ENCODE measurements at places on chromosomes 1 and 21. TPM values are rescaled to one million over a fixed set of nuclear protein-coding genes. Genes with fewer than 3 reads are reported as not detected.

The FCRL1 gene
- 0.61 TPM for total RNA-seq

- no peak for DNase-seq
These were observed 33.6 kb upstream of the THEM4 start for GRCh38 chr1:151942882-151943281.

GRCh38 chr1:94334764-94335163 is 83.4 kb upstream of the ABCD3 start:
- no peak for DNase-seq

DNA sequence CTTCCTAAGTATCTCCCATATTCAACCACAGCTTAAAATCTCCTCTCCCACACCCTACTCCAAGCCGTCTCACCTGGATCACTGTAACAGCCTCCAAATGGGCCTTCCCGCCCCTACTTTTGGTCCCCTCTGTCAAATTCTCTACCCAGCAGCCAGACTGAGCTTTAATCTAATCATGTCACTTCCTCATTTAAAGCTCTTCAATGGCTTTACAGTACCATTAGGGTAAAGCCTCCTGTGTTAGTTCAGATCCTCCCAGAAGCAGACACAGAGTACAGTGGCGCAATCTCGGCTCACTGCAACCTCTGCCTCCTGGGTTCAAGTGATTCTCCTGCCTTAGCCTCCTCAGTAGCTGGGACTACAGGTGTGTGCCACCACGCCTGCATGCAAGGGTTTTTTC is 46.8 kb upstream of the PSEN2 start:
- DNase-seq: no peak

DNA sequence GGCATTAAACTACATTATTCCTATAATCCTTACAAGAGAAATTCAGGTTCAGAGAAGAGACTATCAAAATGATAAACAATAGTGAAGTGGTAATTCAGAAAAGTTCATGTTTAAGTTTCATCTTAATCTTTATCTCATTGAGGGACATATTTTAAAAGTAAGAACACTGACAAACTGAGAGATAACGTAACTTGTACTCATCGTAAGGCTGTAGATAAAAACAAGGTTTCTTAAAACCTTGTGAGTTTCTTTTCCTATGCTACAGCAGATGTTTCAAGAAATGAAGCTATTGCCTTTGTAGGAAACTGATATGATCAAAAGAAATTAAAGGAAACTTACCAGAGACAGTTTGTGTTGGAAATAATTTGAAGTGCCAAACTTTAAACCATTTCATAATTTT is 65.0 kb downstream of the RERE start:
- DNase-seq: no peak

DNA sequence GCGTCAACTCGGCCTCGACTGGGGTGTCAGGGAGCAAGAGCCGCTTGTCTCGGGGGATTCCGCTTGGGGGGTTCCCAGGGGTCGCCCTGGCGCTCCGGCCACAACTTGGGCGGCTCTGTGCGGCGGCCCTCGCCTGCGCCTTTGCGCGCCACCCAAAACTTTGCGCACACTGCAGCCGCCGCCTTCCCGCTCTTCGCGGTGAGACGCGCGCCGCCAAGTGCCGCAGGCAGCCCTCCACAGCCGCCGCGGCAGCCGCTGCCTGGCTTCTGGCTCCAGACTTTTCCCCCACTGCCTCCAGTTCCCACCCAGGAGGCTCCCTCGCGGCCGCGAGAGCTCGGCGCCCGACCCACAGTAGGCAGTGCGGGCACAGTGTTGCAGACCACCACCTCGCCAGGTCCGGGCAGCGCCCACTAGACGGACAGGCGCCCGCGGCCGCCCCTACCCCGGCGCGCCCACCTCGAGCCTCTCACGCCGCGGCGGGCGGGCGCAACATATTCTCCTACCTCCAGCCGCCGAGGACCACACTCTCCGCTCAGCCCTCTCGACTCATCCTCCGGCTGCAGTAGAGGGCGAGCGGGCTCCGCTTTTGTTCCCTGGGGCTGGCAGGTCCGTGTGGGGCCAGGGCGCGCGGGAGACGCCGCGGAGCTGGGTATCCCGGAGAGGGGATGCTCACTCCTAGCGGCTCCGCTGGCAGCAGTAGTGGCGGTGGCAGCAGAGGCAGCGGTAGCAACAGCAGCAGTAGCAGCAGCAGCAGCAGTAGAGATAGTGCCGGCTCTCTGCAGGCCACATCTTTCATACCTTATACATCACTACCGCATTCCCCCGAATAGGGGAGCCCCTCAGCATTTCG is 296.6 kb downstream of the OMA1 start:
- DNase-seq: no peak

GRCh38 chr1:113021430-113022085 is 51.4 kb upstream of the LRIG2 start:
- DNase-seq: no peak

DNA sequence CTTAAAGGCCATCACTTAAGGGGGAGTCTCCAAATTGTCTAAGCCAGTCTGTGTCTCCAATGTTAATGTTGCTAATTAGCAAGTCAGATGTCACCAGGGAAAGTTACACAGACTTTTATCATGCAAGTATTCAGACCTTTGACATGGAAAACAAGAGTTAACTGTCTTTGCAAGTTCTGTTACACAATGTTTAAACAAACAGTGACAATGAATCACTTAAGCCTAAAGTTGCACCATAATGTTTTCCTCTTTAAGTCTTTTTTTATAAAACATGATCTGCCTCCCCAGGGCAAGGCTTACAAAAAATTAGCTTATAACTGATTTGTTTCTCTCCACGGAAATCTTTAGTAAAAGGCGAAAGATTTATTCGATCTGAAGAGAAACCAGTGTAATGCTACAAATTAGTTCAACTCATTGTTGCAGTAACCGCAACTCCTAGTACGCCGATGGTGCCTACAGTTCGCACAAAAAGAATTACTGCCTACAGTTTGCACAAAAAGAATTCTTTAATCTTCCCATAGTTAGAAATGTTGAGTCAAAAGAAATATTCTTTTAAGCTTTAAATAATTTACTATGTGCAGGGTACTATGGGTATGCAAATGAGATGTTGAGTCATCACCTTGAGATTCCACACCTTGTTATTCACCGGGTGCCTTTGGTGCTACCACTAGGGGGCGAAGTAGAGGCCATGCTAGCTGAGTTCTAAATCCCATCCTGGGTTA is 45.3 kb downstream of the HHAT start:
- DNase-seq: peak; percentile 42

- no peak for DNase-seq
These were observed 157.3 kb downstream of the PEX14 start for GRCh38 chr1:10631811-10632593.

DNA sequence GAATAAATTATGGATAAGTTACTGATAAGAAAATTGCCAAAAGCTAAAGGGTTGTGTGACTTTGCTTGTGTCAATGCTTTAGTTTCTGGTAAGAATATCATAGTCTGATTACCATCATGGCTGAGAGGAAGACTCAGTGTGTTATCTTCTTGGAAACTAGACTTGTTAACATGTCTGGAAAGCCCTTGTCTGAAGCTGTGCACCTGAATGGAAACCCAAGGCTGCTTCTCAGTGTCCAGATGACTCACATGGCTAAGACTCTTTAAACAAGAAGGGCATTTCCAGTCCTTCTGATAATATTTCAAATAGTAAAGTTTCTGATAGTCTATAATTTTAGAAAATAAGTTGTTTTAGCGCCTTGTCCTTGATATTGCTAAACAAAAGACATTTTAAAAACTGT is 1092.7 kb downstream of the PLA2G4A start:
- no peak for DNase-seq

DNA sequence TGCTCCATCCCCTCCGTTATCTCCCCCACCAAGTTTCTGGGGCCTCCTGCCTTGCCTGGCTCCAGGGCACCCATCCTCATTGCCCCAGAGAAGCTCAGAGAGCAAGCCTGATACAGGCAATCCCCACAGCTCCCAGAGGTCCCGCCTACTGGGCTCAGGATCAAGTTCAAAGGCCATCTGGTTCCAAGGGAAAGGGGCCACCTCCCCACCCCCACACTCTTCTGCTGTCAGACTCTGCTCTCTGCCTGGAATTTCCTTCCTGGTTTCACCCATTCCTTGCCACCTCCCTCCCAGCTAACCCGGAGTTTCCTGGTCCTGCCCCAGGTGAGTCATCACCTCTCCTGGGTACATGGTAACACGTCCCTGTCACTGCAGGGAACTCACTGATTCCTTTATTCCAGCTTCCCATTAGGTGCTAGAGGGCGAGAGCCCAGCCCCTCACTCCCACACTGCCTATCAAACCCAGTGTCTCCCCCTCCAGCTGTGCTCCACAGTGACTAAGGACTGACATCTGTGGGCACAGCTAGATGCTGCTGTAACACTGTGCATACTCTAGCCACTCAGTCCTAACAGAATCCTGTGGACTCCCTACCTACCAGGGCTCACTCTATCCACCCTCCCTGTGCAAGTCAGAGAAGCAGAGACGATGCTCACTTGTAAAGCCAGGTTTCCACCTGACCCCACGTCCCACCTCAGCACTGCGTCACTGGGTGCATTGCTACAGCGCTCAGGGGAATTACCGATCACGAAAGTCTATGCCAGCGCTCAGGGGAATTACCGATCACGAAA is 21.8 kb downstream of the RSPH1 start:
- DNase-seq: peak; percentile 93

DNA sequence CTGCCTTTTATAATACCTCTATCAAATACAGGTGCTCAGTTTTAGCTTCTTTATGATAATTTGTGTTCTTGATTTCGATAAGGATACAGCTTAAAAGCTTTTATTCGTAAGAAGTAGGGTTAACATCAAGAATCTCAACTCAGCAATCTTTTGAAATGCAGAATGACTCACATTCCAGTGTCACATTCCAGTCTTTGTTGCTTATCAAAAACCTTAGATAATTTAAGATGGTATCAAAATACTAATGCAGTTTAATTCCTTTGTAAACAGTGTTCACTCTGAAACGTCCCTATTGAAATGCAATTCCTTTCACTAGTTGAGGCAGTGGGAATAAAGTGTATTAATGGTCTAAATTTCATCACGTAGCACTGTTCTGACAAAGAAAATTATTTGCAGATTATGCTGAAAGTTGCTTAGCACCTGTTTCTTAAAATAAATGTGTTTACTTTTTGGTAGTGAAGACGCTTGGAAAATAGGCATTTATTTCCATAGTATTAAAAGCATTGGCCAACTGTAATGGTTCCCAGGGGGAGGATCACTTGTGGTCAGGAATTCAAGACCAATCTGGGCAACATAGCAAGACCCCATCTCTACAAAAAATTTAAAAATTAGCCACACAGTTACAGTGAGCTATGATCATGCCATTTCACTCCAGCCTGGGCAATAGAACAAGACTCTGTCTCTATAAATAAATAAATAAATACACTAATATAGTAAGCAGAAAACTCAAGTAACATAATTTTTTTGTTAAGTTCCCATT is 10.1 kb upstream of the CNN3 start:
- no peak for DNase-seq

DNA sequence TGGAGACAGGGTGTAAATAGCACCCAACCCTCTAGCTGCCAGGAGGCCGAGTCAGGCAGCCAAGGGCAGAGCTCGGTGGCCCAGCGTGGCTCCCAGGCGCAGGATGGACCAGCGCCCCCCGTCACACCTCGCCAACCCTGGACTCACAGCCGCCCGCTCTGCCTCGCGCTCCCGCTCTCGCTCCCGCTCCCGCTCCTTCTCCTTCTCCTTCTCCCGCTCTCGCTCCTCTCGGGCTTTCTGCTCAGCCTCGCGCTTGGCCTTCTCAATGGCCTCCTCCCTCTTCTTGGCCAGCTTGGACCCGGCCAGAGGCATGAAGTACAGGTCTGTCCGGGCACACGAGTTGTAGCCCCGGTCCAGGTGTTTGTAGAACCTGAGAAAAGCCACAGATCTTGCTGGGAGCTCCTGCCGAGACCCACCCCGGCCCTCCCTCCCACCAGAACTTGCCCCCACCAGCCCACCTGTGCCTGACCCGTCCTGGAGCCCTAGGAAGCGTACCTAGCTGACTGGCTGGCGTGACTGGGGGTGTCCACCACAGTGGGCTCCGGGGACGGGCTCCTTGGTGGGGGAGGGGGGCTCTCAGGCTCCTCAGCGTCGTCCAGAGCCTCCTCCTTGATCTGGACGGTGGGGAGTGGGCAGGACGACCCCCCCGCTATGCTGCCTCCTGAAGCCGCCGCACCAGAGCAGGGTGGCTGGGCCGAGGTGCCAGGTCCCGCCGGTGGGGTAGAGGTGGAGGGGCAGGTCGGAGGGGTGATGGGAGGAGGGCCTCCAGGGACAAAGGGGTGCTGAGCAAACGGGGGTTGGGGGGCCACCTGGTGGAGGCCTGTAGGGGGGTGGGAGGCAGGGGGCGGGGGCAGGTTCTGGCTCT is 41.9 kb downstream of the SLC45A1 start:
- no peak for DNase-seq

- DNase-seq: no peak
These were observed 29.3 kb downstream of the PDE9A start for GRCh38 chr21:42682661-42683210.

DNA sequence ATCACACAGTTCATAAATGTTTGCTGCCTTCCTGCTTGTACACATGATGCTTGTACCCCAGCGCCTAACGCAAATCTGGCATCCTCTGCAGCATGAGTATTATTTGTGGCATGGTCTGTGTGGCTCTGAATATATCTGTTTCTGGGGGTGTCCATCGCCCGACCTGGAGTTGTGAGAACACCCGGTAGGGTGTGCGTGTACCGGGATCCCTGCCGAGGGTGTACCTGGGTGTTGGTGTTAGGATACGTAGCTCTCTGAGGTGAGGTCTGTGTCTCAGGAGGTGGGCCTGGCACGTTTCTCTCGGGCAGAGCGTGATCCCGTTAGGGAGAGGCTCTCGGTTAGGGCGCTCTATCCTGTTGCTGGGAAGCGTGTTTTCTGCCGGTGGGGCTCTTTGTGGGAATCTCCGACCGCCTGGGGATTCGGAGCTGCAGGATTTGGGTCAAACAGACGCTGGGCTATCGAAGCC is 10.4 kb upstream of the CDC20 start:
- DNase-seq: peak; percentile 43

GRCh38 chr1:199452627-199453026 is 574.9 kb upstream of the NR5A2 start:
- no peak for DNase-seq

GRCh38 chr1:17276568-17276967 is 27.7 kb downstream of the PADI3 start:
- DNase-seq: no peak

The LRRC38 gene
- not detected for total RNA-seq

GRCh38 chr21:28418726-28419514 is 573.8 kb downstream of the LTN1 start:
- no peak for DNase-seq
